ENCODE measurements at places on chromosomes 3 and 15.
A peak's percentile ranks its signal among the peaks of the same experiment; 100 is the strongest.

GRCh38 chr3:39065197-39065596 is 13.4 kb downstream of the WDR48 start:
- peak; percentile 8 for DNase-seq

DNA sequence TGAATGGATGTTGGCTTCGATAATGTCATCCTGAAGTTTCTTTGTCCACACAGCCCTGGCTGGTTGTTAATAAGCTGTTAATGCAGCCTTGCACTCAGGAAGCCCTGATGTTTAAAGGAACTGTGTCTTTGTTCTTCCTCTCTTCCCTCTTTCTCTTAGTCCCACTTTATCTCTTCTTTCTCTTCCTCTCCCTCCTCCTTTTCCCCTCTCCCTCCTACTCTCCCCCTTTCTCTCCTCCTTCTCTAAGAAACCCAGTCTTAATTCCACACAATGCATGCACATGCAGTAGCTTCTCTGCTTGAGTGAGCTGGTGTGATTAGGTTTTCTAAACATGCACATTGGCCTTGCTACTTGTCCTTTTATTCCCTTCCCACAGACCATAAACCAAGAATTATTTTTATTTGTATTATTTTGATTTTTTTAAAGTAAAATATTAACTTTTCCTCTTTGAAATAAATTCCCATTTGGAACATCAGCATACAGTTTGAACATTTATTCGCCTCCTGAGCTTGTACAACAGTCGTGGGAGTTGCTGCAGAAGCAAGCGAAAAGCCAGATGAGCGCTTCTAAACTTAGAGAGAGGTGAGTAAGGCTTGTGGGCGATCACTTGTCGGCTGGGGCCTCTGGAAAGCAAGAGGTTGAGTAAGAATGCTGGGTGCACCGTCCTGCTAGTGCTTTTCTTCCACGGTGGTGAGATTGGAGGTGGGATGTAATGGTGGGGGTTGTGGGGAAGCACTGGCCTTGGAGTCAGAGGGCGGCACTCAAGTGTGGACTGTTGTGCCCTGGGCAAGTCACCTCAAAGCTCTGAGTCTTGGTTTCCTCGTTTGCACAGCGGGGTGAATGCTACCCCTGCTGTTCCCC is 7.2 kb downstream of the GHRL start:
- no peak for DNase-seq

DNA sequence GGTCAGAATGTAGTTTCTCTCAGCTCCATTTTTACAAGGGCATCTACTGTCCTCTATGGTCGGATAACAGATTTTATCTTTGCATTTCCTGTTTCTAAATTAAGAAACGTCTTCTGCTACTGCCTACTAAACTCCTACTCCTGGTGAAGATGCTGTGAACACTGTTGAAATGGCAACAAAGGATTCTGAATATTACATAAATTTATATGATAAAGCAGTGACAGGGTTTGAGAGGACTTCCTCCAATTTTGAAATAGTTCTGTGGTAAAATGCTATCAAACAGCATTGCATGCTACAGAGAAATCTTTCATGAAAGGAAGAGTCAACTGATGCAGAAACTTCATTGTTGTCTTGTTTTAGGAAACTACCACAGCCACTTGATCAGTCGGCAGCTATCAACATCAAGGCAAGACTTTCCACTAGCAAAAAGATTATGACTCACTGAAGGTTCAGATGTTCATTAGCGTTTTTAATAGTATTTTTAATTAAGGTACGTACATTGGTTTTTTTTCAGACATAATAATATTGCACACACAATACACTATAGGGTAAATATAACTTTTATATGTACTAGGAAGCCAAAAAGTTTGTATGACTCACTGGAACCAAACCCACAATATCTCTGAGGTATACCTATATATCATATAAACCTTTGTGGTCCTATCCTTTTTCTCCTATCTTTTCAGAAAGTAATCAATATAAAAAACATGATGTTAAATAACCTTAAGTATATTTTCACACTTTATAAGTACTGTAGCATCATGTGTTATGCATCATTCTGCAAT is 156.1 kb downstream of the STAG1 start:
- no peak for DNase-seq

DNA sequence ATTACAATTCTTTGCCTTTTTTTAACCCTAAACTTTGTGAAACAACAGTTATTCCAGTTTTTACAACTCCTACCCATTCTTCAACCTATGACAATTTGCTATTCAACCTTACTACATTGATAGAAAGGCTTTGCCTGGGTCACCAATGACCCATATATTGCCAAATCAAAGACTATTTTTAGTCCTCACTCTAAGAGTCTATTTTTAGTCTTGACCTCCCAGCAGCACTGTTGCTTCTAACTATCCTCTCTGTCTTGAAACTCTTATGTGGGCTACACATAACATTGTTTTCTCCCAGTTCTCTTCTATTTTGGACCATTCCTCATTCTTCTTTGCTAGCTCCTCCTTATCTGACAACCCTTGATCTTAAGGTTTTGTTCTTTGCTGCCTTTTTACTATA is 71.4 kb downstream of the C3orf80 start:
- DNase-seq = no peak

DNA sequence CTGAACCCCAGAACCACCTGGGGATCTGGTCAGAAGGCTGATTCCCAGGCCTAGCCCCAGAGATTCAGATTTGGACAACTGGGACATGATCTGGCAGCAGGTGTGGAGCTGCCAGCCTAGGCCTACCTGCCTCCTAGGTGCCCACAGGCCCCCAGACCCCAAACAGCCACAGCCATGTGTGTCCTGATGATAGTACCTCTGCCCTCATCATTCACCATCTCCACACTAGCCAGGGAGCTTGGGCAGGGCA is 34.7 kb downstream of the HMCES start:
- DNase-seq = no peak

- DNase-seq = no peak
These were observed 795 bp downstream of the MCM2 start for GRCh38 chr3:127598841-127599570.

DNA sequence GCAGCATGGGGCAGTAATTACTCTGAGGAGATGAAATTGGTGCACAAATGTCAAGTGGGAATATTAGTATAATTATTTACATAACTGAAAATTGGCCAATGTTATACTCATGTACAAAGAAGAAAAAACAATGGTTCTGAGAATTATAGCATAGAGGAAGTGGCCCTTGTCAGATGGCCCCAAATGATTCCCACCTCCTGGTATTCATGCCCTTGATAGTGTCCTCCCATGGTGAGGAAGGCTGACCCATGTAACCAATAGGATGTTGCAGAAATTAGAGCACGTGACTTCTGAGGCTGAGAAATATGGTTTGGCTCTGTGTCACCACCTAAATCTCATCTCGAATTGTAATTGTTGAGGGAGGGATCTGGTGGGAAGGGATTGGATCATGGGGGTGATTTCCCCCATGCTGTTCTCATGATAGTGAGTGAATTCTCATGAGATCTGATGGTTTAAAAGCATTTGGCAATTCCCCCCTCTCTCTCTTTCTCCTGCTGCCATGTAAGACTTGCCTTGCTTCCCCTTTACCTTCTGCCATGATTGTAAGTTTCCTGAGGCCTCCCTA is 368.5 kb downstream of the SHQ1 start:
- DNase-seq = no peak

DNA sequence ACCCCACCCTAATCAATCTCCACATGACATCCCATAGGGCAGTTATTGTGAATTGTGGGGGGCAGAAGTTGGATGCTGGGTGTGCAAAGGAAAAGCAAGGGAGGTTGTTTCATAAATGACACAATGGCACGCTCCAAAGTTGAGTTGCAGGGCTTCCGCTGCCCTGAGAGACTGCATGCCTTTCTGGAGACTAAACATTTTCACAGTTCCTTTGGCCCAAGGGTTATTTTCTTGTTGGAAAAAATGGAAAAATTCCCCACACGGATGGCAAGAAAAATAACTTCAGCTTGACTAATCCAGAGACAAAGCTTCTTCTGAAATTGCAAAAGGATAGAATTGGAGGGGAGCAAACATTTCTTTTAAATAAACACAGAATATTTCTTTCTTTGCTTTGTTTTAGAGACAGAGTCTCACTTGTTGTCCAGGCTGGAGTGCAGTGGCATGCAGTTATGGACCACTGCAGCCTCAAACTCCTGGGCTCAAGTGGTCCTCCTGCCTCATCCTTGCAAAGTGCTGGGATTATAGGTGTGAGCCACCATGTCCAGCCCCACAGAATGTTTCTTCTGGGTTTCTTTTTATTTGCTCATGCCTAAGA is 19.1 kb upstream of the TPM1 start:
- no peak for DNase-seq

DNA sequence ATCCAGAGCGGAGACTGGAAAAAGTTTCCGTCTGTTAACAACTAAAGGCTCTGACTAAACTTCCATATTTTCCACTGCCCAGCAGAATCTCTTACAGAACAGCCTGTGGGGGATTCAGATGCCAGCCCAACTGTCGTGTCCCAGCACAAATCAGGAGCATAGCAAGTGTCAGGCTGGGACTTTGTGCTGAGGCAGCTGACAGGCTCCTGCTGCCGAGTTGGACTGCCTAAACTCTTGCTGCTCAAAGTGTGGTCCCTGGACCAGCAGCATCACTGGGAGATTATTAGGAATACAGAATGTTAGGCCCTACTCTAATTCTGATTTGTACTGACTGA is 31.2 kb upstream of the CMTM7 start:
- no peak for DNase-seq

GRCh38 chr3:130529486-130530215 is 12.7 kb downstream of the COL6A6 start:
- no peak for DNase-seq

DNA sequence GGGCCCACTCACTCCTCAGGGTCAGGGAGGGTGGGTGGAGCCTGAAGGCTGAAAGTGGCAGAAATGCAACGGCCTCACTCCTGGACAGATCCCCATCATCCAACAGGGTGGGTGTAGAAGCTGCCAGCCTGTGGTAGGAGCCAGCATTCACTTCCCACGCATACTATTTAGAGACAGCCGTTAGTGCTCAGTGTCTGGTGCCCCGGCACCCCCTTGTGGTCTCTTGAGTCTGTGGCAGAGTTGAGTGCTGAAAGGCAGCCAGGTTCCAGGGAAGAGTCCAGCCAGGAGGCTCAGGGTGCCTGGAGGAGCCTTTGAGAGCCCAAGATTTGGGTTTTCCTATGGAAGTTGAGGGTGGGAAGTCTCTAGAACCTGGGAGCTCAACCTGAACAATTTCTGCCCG is 2.1 kb upstream of the GNAT1 start:
- DNase-seq = peak; percentile 61

GRCh38 chr3:125140818-125141595 is 71.5 kb downstream of the SLC12A8 start:
- no peak for DNase-seq
